ENCODE measurements at places on chromosomes 3 and 15.

DNA sequence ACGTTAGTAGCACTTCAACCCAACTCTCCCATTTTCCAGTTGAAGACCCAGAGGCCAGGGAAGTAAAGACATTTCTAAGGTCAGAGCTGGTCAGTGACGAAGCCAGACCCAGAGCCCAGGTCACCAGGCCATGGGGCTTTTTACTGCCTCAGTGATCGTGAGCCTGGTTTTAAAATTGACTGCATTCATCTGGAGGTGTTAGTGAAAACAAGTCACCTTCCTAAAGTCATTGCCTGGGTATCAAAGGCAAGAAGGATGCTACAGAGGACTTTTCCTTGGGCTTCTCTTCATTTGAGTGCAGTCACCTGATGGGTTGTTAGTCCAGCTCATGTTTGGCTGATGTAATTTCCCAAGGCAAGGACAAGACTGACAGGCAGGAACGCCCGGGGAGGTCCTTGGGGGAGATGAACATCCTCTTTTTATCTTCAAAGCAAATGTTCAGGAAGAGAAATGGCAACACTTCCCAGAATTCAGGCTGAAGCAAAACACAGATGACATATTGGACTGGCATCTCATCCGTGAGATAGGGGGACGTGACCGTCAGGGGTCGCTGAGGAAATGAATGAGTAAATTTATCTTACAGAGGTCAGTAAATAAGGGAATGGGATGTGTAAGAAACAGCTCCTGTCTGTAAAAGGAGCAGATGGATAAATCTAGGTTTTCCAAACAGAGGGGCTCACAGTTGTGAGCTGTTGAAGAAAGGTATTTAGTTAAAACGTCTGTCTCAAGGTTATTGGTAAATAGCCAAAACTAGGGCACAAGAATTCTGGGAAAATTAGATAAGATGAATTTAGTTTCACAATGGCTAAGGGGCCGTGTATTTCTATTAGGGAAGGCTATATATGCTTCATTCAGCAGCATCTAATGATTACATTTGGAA, 201.2 kb downstream of the OPA1 start:
- no peak for DNase-seq

DNA sequence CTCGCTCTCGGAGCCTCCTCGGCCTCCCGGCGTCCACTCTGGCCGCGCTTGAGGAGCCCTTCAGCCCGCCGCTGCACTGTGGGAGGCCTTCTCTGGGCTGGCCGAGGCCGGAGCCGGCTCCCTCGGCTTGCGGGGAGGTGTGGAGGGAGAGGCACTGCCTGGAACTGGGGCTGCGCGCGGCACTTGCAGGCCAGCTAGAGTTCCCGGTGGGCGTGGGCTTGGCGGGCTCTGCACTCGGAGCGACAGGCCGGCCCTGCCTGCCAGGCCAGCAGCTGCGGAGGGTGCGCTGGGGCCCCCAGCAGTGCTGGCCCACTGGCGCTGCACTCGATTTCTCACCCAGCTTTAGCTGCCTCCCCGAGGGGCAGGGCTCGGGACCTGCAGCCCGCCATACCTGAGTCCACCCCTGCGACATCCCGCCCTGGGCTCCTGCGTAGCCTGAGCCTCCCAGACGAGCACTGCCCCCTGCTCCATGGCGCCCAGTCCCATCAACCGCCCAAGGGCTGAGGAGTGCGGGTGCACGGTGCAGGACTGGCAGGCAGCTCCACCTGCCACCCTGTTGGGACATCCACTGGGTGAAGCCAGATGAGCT, 765.0 kb downstream of the IGSF11 start:
- peak; percentile 9 for DNase-seq

DNA sequence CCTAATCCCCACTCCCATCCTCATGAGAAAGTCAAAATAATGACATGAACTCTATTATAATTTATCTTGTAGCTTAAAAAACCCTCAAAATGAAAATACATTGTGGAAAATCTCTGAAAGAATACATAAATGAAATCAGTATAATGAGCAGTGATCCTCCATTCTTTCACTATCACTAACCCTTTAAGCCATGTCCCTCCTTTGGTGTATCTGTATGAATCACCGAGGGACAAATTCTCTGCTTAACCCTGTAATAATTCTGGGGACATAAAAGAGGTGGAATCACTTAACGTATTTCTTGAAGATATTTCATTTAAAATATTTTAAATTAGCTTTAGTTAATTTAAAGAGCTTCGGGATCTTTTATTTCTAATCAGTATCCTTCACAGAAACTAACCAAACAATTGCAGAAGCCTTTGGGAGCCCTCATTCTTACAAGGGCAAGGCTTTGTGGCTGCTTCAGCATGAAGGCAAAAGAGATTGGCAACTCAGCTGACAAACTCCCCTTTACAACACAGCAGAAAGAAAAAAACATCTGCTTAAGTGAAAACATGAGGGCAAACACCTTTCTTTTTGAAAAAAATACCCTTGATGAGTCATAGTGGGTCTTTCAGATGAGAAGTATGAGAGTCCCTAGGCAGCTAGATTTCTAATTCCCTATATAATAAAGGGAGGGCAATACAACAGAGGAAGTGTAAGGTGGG, 44.0 kb upstream of the ALCAM start:
- no peak for DNase-seq

- no peak for DNase-seq
These were observed 321.0 kb upstream of the C2CD4B start for GRCh38 chr15:62486041-62486440.

DNA sequence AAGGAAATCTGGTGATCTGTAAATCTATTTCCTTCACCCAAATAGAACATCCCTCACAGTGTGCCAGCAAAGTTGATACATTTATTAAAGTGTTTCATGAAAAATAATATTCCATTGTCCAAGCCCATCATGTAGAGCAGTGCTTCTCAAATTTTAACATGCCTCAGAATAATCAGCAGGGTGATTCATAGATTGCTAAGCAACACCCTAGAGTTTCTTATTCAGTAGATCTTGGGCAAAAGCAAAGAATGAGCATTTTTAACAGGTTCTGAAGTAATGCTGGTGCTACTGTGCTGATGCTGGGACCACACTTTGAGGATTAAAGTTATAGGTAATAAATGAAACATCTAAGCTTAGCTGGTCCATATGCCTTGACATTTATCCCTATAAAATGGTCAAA, 210.5 kb downstream of the ZIC4 start:
- no peak for DNase-seq

- no peak for DNase-seq
These were observed 65.5 kb downstream of the BBX start for GRCh38 chr3:107588217-107588616.

DNA sequence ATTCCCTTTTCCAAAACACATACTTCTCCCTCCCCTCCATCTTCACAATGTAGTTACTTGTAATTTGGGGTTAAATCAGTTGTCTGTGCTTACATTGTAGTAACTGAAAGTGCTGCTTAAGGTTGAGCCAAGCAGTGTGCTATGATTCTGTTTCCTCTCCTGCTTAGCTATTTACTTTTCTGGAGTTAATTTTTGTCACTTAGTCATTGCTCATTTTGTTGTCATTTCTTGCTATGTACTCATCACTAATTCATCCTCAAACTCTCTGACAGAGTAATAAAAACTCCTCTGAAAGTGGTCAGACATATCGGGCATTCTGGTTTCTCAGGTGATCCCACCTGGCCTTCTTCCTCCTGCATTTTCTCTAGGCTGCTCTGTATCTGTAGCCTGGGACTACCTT, 80.7 kb downstream of the PPARG start:
- DNase-seq, result no peak

- no peak for DNase-seq
These were observed 52.7 kb downstream of the VGLL4 start for GRCh38 chr3:11591002-11591355.

- DNase-seq, result no peak
These were observed 591.7 kb upstream of the ZNF717 start for GRCh38 chr3:76377074-76377473.

GRCh38 chr3:66113542-66113941, 74.8 kb upstream of the MAGI1 start:
- DNase-seq, result no peak

DNA sequence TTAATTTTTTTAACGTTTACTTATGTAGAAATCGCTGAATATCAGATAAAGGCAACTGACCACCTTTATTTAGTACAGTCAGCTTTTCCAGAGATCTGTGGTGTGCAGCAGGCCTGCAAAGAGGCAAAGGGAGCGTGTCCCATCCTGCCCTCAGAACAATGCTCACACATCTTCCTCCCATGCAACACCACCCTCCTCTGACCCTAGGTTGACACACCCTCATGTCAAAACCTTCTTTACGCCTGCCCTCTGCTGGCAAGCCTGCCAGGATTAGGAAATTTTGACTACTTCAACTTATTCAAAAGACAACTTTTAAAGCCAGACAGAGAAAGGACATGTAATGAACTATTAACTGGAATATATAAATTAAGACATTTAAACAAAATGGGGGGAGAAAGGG, 513.7 kb downstream of the FOXP1 start:
- DNase-seq, result no peak

DNA sequence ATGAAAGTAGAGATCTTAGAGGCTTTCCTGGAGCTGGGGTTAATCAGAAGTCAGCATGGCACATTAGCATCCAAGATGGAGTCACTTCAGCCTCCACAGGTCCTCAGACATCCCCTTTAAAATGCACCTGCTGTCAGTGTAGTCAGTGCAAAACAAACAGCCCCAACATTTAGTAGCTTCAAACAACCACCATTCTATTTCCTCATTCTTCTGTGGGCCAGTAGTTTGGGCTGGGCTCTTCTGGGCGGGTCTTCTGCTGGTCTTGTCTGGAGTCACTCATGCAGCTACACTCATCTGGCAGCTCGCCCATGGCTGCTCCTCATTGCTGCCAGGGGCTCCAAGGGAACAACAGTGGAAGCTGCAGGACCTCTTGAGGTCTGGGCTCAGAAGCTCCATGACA, 99.9 kb downstream of the TLE3 start:
- no peak for DNase-seq

- no peak for DNase-seq
These were observed 7.2 kb downstream of the SUSD5 start for GRCh38 chr3:33211444-33211843.

DNA sequence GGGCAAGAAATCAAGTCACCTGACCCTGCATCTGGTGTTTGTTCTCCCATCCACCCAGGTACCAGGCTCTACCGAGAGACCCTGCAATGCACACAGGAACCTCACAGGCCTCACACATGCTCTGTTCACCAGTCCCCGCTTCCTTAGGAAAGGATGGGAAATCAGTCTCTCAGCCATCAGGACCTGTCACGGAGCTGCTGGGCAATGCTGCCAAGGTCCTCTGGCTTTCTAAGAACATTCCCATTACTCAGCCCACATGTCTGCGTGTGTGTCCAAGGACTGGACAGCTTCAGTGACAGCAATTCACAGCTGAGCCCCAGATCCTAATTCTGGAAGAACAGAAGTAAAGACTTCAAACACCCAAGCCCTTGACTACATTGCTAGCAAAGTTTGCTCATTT, 6.5 kb upstream of the SRGAP3 start:
- no peak for DNase-seq

DNA sequence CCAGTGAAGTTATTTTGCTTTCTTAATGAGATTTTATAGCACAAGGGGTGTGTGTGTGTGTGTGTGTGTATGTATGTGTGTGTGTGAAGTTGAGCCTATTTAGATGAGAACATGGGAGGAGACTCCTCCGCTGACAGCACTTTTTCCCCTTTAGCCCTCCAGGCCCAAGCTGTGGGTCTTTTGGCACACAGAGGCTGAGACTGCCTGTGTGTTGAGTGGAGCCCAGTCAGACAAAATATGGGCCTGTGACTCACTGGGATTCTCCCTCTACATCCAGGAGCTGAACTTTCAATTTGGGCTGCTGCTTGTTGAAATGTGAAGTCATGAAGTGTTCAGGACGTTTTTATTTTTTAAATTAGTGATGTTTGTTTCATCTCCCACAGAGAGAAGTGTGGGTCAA, 108.0 kb downstream of the MFSD1 start:
- DNase-seq, result no peak

DNA sequence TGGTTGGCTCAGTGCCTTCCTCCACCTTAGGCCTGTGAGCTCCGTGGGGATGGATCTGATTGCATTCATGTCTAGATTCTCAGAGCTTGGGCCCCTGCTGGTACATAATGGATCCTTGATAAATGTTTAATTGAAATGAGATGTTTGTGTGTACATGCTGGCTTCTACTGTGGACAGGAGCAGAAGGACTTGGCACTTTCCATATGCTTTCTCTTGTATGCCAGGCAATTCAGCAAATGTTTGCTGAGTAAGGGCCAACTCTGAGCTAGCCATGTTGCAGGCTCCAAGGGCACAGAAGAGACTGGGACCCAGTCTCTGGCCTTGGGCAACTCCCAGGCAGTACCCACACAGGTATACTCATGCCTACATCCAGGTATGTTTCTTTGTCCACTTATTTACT, 67.0 kb downstream of the RAB11A start:
- DNase-seq, result no peak

DNA sequence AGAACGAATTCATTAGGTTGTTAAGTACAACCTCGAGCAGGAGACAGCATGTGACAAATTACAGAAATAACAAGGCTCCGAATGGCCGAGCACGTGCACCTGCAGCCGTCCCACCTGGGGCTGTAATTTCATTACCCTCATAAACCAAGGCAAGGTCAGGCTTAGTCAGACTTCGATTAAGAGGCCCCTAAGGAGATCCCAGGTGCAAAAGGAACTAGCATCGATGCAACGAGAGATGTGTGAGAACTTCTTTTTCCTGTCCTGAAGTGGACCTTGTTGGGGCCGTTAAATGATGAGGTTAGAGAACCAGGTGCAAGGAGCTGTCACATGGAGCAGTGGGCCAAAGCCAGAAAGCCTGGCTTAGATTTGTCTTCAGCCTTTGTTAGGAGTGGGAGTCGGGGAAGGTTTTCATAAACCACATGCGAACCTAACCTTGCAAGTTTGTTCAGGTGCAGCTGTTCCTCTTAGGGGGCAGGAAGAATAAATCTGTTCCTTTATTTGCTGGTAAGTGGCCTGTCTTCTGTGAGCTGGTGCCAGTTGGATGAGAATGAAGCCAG, 559.9 kb upstream of the MCTP2 start:
- DNase-seq, result no peak
